ENCODE measurements at places on chromosomes 7 and 10. TPM values are rescaled to one million over a fixed set of nuclear protein-coding genes. Genes with fewer than 3 reads are reported as not detected.
A peak's percentile ranks its signal among the peaks of the same experiment; 100 is the strongest.

Gene PDE6C
- total RNA-seq = not detected

Gene WNT2
- total RNA-seq = not detected

Gene LGI1
- total RNA-seq = not detected

GRCh38 chr10:59240582-59241183, 64.2 kb downstream of the PHYHIPL start:
- no peak for DNase-seq

GRCh38 chr10:117417196-117417595, 42.0 kb upstream of the PDZD8 start:
- DNase-seq = no peak

GRCh38 chr7:143487566-143487965, 9.9 kb downstream of the TAS2R41 start:
- DNase-seq = no peak

GRCh38 chr10:110872145-110872983, 636 bp downstream of the PDCD4 start:
- DNase-seq = peak; percentile 83

DNA sequence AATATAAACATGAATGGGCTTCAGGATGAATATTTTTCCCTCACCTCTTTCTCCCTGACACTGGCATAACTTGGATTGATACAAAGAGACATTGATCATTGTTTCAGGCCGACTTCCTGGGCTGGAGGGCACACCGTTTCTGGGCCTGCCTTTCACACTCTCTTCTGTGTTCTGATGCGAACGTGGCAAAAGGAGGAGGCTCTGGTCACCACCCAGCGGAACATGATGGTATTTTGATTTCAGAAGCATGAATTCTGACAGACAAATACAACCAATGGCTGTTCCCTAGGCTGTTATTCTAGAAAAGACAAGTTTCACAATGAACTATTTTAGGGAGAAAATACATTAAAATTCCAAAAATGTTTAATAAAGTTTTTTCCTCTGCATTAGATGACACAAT, 534.5 kb upstream of the MKI67 start:
- DNase-seq = no peak
